ENCODE measurements at places on chromosomes 5 and 9.

- DNase-seq, result no peak
These were observed 114.3 kb downstream of the KCTD16 start for GRCh38 chr5:144284931-144285502.

DNA sequence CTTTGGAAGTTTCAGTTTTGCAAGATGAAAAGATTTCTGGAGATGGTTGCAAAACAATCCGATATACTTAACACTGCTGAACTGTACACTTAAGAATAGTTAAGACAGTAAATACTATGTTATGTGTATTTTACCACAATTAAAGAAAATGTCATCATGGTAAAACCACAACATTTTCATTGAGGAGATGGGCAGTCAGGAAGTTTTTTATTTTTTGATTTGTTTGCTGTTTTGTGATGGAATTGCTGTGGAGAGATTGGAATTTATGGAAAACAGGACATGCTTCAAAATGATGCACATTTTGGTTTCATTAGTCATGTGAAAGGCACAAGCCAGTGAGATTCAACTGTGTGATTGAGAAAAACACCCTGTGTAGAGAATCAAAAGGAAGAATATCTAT is 90.5 kb upstream of the AGXT2 start:
- no peak for DNase-seq

DNA sequence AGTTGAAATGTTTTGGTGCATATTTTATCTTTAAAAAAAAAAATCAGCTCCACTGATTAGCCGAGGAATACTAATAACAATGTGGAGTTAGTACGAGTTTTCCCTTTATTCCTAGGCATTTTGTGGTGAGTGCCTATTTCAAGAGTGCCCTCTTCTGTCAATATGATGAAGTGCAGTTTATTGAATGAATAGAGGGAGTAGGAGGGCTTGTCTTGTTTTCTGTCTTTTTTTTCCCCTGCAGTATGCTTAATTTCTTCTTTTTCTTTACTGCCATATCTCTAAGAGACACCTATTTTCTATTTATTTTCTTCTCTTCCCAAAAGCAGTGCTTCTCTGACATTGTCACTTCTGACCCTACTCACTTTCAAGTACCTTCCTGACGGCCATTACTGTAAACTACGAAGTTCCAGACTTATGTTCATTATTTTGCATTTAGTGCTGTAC is 169.6 kb upstream of the PITX1 start:
- peak; percentile 47 for DNase-seq

DNA sequence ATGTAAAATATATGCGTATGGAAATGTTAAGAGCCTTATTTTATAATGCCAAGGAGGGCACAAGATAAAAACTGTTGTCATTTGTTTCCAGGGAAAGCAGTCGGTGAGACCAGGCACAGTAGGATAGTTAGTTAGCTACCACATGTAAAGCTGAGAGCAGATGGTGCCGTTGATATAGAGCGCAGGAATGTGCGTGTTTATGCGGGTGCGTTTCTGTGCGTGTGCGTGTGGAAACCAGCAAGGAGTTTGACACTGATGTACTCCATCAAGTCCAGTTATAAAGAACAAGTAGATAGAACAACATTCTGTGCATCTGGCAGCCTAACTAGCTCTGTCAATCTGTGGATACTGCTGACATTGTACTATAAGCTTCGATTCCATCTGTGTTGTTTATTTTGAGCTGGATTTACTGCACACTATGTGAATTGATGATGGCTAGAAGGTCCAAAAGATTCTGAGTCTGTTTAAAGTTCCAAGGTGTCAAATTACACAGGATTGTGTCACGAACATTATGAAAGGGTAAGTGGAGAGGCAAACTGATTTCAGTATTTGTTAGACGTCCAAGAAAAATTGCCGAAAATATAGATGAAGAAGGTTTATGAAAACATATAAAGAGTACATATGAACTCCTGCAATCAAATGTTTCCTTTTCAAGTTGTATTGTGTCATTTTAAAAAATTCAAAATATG is 494.9 kb upstream of the MEF2C start:
- no peak for DNase-seq

- peak; percentile 57 for DNase-seq
These were observed 191.1 kb downstream of the BNC2 start for GRCh38 chr9:16679327-16679821.

- DNase-seq, result peak; percentile 14
These were observed 68.1 kb upstream of the ERBIN start for GRCh38 chr5:65858316-65858715.

- no peak for DNase-seq
These were observed 753.2 kb upstream of the DMAC1 start for GRCh38 chr9:8552732-8553131.

DNA sequence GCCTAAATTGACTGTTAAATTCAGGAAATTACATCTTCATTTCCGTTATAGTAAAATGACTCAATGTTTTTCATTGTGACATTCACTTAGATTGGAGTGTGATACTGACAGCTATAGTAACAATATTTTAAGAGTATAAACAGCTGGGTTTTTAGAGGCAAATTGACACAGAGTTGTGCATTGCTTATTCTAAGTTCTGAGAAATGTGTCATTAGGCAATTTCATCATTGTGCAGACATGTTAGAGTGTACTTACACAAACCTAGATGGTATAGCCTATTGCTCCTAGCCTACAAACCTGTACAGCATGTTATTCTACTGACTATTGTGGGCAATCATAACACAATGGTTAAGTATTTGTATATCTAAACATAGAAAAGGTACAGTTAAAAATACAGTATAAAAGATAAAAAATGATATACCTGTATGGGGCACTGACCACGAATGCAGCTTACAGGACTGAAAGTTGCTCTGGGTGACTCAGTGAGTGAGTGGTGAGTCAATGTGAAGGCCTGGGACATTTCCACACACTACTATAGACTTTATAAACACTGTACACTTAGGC is 132.7 kb downstream of the PDE4D start:
- peak; percentile 26 for DNase-seq

DNA sequence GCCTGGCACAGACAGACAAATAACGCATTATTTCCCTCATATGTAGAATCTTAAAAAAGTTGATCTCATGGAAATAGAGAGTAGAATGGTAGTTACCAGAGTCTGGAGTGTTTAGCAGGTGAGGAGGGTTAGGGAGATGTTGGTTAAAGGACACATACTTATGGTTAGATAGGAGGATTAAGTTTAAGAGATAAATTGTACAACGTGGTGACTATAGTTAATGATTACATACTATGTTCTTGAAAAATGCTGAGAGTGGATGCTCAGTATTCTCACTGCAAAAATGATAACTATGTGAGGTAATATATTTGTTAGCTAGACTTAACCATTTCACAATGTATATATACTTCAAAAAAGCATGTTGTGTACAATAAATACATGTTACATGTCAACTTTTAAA is 38.0 kb downstream of the CERT1 start:
- no peak for DNase-seq

GRCh38 chr5:65815161-65815560 is 93.2 kb downstream of the NLN start:
- DNase-seq, result peak; percentile 47

GRCh38 chr9:78393340-78393739 is 96.4 kb downstream of the PSAT1 start:
- DNase-seq, result no peak

- peak; percentile 36 for DNase-seq
These were observed at the start of gene PCDHB12 for GRCh38 chr5:141208478-141208877. TSS of gene PCDHB12 (plus strand) at chr5:141208719. CDS start at chr5:141208908, 189 bp downstream.

DNA sequence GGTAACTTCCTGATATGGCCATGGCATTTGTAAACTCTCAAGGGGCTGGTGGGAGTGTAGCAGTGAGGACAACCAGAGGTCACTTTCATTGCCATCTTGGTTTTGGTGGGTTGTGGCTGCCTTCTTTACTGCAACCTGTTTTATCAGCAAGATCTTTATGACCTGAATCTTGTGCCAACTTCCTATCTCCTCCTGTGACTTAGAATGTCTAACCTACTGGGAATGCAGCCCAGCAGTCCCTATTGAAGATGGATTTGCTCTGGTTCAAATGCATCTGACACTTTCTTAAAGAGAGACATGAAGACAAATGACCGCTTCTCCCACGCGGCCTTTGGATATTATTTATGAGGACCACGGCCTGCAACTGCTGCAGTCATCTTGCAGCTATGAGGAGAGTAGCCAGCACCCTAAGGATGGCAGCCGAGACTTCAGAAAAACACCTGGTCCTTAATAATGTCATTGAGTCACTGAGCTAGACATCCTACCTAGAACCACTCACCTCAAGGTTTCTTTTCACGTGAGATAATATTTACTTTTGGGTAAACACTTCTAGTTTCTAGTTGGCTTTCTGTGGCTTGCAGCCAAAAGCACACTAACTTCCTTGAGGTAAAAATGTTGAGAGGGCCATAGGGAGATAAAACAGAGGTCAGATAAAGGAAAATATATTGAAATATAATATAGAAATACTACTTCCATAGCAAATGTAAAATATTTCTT is 28.2 kb downstream of the CETN3 start:
- DNase-seq, result peak; percentile 21

GRCh38 chr9:96187151-96187555 is 114.8 kb downstream of the HSD17B3 start:
- DNase-seq, result no peak

GRCh38 chr5:83512061-83512745 is 40.7 kb downstream of the VCAN start:
- no peak for DNase-seq

DNA sequence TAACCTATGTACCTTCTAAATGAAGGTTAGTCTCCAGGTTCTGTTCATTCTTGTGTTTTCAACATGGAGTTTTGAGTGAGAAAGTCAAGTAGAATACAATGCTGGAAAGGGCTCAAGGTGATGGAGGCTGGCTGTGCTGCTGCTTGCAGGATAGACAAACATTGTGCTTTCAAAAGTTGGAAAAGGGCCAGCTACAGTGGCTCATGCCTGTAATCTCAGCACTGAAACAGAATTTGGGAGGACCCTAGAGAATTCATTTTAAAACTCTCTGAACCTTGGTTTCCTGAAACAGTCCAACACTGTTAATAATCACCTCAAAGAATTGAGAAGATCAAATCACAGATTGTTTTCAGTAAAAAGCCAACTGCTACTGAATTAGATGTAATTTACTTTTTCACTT is 15.4 kb upstream of the IARS1 start:
- DNase-seq, result no peak

DNA sequence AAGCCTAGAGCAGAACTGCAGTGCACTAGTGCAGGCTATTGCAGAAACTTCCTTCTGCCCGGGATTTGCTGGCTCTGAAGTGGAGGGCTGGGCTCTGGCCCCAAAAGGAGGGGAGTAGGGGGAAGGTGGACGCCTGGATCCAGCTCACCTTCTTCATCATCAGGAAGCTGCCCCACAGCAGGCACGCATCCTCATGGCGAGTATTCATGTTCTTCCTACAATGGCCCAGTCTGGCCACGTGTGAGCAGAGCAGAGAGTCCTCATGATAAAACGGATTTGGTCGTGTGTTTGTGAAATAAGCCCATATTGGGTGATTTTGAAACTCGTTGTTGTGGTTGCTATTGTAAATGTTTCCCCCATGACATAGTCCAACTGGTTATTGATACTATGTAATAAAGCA is 8.2 kb upstream of the GLIPR2 start:
- peak; percentile 75 for DNase-seq

- DNase-seq, result no peak
These were observed 234.8 kb downstream of the MED10 start for GRCh38 chr5:6143523-6143922.

DNA sequence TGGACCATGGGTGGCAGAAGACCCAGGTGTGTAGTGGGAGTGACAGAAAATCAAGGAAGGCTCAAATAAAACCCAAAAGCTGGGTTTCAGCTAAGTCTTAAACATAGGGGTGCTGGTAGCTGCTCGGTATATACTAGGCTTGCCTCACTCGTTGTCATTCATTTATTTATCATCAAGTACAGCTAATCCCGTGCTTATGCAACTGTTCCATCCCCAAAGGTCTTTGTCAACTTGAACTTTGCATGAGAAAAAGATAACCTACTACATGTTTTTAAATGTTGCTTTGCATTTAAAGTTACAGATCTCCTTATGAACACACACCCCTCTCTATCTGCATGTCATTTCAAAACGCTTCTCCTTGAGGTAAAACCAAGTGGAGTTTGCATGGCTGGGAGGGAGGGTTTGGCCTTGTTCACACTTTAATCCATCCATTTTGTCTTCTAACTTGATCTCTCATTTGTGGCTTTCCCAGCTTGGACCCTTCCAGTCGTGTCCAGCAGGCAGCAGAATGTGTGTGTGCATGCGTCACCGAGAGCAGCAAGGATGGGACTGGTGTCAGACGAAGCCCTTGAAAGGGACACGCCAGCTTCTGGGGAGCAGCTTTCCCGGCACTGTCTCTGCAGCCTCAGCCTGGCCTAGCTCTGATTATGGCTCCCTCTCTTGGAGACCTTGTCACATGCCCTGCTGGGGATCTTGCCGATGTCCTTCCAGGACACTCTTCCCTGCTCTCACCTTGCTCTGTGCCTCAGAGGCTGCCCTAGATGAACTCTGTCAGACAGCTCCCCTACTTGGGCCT is 133.5 kb downstream of the GADD45G start:
- DNase-seq, result no peak

DNA sequence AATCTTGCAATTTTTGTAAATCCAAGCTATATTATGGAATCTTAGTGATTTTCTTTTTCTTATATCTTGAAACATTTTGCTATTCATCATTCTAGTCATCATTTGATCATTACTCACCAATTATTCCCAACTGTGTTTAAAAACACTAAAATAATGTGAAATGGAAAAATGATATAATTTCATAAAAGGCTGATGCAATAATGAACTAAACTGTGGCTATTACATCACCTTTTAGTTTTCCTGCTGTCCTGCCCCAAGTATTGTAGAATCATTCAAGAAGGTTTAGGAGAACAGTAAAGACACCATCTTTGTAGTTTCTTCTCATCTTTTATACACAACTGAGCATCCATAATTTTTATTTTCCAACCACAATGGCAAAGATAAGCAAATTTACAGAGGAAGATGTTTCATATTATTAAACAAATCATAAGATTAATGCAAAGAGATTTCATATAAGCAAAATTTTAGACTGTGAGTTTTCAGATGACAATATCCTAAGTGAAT is 431.0 kb upstream of the SLC30A5 start:
- DNase-seq, result no peak

DNA sequence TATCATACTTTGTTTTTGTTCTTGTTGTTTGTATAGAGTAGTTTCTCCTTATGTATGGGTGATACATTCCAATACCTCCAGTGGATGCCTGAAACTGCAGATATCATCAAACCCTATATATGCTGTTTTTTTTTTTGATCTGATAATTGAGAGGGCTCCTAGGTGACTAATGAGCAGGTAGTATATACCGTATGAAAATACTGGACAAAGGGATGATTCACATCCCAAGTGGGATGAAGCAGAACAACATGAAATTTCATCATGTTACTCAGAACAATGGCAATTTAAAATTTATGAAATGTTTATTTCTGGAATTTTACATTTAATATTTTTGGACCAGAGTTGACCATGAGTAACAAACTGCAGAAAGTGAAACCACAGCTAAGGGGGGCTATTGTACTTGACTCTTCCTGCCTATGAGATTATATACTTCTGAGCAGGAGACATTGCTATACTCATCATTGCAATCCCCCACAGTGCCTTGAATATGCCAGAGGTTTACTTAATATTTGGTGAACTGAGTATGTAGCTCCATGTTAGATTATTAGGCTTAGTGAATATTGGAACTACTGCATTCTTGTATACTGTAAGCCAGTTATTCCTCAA is 258.7 kb upstream of the FBXL7 start:
- DNase-seq, result no peak

Data from NB4 (cell line).